Fibroblast of skin of left biceps (primary cell): ENCODE measurements at places on chromosomes 6 and 20.
A peak's percentile ranks its signal among the peaks of the same experiment; 100 is the strongest.

DNA sequence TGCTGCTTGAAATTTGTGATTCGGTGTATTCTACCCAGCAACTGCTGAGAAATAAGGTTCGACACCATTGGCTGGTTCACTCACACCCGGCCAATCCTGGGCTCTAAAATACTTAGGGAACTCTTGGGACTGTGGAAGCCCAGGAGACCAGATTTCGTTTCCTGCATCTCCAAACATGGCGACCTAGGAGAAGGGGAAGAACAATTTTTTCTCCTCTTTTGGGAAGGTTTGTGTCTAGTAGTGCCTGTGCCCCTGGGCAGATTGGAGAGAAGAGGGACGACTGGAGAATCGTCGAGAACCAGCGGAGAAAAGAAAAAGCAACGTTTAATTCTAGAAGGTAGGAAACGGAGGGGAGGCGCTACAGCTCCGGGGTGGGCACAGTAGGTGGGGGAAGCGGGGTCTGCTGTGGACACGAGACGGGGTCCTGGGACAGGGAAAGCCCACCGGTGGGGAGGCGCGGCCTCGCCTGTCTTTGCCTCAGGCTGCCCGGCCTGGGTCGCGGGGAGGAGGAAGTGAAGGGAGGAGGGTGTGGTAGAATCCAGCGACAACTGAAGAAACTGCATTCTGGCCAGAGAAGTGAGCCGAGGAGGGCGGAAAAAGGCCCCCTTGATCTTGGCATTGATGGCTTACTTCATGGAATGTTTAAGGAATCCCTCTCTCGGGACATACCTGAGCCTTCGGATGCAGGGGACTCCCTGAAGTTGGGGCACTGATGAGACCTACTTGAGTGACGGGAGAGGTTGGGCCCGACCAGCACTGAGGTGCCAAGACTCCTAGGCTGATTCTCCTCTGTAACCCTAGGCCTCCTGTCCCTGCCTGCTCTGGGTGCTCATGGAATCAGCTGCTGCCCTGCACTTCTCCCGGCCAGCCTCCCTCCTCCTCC lies at the start of gene BTN2A1:
BTN2A1 (plus strand) TSS at position 150 of the 883 bp plus-strand sequence; CDS start at position 832, 682 bp downstream.
- DNase-seq = peak; percentile 76

- DNase-seq = no peak
Measured at GRCh38 chr20:38119446-38119845, 45.6 kb downstream of the TGM2 start.

- no peak for DNase-seq
Measured at GRCh38 chr6:55286824-55287223, 40.4 kb upstream of the GFRAL start.

DNA sequence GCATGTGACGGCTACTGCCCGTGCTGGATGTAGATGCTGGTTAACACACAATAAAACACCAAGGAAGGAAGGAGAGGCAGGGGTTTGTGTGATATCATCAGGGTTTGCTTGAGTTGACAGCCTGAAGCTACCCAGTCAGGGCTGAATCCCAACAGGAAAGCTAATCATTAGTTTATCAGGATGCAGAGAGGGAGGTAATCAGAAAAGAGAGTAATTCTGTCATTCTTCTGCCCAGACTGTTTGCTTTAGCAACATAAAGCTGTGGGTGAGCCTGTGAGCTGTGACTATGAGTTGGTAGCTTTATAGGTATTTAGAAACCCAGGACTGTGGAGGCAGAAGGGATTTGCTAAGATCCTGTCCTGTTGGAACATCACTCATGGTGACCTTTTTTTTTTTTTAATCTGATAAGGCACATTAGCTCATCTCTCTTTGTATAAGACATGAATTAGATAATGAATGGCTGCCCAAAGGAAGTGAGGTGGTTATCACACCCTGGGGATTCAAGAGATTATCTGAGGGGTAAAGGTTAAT lies 79.3 kb downstream of the CAP2 start:
- DNase-seq = no peak

DNA sequence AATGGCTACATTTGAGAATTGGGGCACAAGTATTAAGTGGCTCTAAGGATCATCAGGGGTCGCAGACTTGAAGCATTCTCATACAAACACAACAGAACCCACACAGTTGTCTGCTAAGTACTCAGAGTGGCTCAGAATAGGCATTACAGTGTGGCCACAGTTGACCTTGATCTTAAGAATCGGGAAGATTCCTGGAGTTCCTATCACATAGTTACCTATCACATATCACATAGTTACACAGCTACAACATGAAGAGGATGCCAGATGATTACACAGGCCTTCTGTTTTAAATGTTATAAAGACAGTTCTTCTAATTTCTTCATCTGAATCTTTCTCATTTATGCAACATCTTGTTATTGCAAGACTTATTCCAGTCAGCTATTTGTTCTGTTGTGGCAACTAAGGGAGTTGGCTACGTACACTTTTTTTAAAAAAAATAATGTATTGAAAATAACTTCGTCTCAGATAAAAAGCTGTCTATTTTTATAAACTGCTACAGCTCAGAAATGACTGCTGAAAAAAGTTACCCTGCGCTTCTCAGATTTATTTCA lies 129.0 kb downstream of the REV3L start:
- DNase-seq = no peak

GRCh38 chr6:99614430-99615186 lies 8.0 kb downstream of the PRDM13 start:
- no peak for DNase-seq

- DNase-seq = no peak
Measured at GRCh38 chr20:51383891-51384510, 158.5 kb downstream of the NFATC2 start.

DNA sequence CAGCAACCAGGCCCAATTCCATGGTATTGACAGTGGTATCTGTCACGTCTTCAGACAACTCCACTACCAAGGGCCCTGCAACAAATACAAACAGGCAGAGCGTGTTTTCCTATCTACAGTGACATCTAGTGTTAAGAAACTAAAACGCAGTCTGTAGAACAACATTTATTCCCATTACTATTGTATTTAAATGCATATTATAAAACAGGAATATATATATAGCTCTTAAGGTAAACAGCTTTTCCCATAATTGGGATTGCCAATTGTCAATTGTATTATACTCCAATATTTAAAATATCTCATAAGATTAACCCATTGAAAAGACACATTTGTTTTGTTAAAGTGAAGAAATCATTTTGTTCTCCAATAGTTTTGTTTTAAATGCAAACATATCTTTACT lies 97.2 kb downstream of the KIF16B start:
- DNase-seq = no peak

DNA sequence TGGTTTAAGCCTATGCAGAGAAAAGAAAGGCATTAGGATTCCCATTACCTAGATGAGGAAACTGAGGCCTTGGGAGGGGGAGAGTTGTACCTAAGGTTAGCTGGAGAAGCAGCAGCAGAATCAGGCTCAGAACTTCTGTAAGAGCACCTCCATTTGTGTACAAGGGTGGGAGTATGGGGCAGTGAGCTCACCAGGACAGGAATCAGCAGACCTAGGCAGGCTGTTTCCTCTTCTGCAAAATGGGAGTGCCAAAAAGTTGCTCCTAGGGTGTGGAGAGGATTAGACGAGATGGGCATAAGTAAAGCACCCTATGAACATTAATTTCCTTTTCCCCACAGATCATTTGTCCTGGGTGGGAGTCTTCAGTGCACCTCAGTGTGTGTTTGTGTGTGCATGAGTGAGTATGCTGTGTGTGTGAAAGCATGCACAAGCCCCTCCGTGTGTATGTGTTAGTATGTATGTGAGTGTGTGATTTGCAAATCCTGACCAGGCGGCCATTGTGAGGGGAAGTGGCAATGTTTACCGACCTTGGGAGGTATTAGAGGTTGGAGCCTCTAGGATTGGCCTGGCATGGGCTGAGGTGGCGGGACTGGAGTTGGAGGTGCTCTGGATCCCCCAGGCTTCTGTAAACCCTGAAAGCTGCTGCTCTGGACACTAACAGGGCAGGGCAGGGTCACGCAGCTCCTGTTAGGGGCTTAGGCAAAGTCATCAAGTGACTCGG lies 78.8 kb downstream of the VEGFA start:
- no peak for DNase-seq

DNA sequence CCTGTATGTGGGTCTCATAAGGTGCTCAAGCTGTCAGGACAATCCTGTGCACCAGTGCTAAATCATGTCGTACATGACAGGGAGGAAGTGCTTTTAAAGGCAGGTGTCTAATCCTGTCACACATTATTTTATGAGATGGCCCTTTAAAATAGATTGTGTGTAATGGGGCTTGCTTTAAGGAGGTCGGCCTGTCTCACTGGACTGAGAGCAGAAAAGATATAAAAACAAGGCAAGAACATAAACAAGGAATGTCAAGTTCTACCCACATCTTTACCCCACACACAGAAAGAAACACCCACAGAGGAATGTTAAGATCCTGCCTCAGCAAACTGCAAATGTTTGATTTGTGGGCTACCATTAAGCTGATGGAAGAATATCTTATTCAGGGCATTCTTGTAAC lies 279.0 kb downstream of the FOXA2 start:
- no peak for DNase-seq

- DNase-seq = no peak
Measured at GRCh38 chr20:16848061-16848460, 99.9 kb downstream of the OTOR start.

DNA sequence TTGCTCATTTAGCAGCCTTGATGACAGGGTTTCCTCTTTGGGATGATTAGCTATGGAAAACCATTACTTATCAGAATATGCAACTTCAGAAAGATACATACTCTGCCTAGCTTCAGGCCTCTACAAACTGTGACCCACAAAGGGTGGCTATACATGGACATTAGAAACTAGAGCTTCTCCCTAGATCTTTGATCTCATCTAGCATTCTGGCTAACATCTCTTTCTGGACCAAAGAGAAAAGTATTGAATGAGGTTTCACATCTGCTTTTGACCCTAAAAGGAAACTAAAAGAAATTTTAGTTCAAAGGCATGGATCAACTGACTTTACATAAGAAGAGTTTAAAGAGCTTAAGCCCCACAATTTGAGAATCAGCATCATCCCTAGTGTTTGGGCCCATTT lies 12.4 kb upstream of the HMGN3 start:
- no peak for DNase-seq

- DNase-seq = no peak
Measured at GRCh38 chr6:17585766-17586490, 14.2 kb upstream of the FAM8A1 start.

DNA sequence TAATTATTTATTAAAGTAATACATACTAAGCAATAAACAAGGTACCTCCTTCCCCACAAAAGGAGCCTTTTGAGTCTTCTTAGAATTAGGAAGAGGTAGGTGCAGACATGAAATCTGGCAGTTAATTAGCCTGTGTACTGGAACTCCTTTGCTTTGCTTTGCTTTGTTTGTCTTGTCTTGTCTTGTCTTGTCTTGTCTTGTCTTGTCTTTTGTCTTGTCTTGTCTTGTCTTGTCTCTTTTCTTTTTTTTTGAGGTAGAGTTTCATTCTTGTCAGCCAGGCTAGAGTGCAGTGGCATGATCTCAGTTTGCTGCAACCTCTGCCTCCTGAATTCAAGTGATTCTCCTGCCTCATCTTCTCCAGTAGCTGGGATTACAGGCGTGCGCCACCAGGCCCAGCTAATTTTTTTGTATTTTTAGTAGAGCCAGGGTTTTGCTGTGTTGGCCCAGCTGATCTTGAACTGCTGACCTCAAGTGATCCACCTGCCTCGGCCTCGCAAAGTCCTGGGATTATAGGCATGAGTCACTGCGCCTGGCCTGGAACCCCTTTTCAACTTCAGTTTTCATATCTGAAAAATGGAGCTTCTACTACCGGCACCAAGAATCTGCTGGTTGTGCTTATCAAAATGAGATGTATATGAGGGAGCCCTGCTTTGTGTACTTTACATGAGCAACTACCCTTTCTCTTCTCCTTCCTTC lies 301.2 kb downstream of the CDKAL1 start:
- DNase-seq = no peak

GRCh38 chr6:62672989-62673388 lies 387.0 kb upstream of the KHDRBS2 start:
- DNase-seq = no peak

DNA sequence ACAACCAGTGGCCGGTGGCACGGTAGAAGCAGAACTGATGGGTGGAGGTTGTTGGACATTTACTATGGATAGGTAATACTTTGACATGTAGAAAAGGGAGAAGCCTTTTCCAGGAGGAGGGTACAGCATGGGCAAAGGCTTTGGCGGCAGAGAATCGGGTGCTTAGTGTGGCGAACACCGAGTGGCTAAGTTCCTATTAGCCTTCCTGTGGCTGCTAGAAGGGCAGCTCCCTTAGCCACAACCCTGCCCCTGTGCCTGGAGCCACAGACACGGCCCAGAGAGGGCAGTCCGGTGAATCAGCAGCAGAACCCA lies 37.9 kb upstream of the TGM2 start:
- DNase-seq = no peak

- DNase-seq = no peak
Measured at GRCh38 chr20:6055981-6056569, 2.2 kb upstream of the LRRN4 start.

- peak; percentile 95 for DNase-seq
Measured at GRCh38 chr6:81241126-81242041, 511.1 kb downstream of the TENT5A start.
